Activated CD4-positive, alpha-beta T cell treated with anti-CD3 and anti-CD28 coated beads for 24 hours (primary cell): ENCODE measurements at places on chromosomes 3 and 15.

GRCh38 chr3:115676336-115676735 lies 53.0 kb downstream of the GAP43 start:
- no peak for DNase-seq

- no peak for DNase-seq
Measured at GRCh38 chr3:4398120-4398940, 68.7 kb downstream of the SUMF1 start.

DNA sequence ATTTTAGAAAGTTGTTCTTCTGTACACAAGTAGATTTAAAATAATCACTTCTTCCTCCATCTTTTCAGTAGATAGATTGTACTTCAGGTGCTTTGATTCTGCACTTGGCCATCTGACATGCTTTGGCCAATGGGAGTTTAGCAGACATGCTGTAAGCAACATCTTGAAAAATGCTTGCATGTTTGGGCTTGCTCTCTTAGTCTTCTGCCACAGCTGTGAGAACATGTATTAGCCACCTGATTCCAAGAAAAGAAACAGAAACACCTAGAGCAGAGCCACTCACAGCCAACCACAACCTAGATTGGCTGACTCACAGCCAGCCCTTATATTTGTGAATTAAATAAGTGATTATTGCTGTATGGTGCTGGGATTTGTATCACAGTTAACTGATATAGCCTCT lies 70.2 kb upstream of the GADL1 start:
- no peak for DNase-seq

GRCh38 chr3:119658994-119659393 lies 1.4 kb downstream of the POPDC2 start:
- DNase-seq: no peak

DNA sequence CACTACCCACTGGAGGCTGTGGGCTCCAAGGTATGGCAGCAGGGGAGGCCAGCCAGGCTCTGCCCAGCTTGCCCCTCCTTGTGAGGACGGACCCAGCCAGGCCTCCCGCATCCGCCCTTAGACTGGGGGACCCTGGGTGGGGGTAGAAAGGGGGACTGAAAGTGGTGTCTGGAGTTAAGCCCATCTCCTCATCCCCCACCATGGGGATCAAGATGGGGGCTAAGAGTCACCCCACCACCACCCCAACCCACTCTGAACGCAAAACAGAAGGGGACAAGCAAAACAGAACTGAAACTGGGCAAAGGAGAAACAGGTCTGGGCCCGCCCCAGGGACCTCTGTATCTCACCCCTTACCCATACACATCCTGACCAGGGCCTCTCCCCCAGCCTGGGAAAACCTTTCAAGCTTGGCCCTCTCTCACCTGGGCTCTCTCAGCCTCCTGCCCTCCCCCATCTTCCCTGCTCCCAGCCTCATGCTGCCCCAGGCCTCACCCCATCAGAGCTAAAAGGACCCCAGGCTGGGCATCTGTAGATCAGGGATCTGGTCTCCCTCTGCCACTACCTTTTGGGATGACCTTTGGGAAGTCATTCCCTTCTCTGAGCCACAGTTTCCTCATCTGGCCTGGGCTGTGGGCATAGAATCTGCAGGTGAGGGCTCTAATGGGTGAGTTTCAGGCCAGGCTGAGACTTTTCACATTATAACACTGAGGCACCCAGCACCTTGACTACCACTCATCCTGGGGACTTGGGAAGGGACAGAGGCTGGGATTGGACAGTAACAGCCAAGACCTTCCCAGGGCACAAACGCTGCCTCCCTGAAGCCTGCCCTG lies 30.0 kb upstream of the CYP11A1 start:
- DNase-seq: no peak

- no peak for DNase-seq
Measured at GRCh38 chr15:73051391-73051806, 864 bp upstream of the NEO1 start.

- DNase-seq: no peak
Measured at GRCh38 chr3:131608741-131609140, 106.0 kb upstream of the MRPL3 start.

DNA sequence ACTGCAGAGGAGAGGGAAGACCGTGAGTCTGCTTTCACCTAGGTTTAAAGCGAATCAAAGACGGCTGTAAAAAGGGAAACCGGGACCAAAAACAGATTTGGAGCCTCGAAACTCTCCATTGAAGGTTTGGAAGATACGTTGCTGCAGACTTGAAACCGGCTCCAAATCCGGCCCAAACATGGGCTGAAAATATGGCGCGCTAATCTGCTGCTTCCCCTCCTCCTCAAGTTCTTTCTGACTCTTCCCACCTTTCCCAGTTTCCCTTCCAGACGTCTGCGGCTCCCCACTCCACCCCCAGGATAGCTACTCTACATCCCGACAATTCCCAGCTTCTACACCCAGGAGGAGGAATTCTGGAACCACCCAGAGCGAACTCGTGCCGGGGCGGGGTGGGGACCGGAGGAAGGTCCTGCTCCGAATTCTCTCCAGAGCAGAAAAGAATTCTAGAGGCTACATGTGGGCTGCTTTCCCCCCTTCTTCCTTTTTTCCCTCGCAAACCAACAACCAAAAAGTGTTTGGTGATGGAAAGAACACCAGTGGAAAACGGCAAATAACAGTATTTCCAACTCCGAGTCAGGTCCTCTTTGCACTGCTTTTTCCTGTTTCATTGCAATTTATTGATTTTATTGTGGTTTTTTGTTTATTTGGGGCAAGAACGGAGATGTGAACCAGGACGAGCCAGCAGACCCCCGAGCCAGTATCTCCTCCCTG lies 8.5 kb downstream of the EOMES start:
- no peak for DNase-seq

GRCh38 chr15:99130765-99131440 lies 26.0 kb downstream of the SYNM start:
- no peak for DNase-seq

DNA sequence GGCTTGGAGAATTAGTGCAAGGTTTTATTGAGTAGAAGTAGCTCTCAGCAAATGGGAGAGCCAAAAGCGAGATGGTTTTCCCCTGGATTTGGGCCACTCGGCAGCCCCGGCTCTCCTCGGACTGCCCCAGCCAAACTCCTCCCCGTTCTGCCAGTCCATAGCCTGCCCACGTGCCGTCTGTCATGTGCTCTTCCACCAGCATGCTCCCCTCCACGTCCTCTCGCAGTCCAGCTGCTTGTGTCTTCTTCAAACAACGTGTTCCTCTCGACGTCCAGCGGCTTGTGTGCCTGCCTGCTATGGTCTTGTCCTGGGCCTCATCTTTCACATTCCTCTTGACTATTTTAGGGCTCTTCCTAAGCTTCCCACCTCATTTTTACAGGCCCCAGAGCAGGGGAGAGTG lies 16.7 kb upstream of the SECISBP2L start:
- DNase-seq: no peak

DNA sequence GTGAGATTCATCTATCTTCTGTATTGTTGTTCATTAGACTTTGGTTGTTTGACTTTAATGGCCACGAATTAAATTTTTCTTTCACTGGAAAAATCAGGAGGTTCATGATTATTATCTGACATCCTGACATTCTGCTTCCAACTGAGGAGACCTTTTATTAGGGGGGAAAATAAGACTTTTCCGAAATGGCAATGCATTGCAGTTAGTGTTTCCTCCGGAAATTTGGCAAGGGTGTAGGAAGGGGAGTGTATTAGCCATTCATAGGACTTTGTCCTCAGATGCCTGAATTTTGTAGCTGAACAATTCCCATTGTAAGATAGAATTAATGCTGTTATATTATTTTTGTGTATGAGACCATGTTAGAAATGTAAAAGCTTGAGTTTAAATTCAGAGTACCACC lies 450.6 kb upstream of the TGFBR2 start:
- no peak for DNase-seq

DNA sequence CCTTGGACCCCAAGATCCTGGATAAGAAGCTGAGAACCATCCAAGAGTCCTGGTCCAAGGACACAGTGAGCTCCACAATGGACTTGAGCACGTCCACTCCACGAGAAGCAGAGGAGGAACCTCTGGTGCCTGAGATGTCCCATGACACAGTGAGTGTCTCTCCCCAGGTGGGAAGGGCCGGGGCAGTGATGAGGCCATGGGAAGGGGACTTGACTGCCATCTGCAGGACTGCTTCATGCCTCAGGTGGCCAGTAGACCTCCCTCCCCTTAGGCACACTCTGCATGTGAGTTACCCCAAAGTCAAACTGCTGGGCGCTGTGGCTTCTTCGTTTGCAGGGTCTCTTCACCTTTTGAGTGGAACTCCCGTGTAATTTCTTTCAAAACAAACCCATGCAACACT lies 59.7 kb downstream of the CCDC33 start:
- DNase-seq: no peak

GRCh38 chr3:185205865-185206264 lies 48.0 kb downstream of the EHHADH start:
- DNase-seq: no peak

DNA sequence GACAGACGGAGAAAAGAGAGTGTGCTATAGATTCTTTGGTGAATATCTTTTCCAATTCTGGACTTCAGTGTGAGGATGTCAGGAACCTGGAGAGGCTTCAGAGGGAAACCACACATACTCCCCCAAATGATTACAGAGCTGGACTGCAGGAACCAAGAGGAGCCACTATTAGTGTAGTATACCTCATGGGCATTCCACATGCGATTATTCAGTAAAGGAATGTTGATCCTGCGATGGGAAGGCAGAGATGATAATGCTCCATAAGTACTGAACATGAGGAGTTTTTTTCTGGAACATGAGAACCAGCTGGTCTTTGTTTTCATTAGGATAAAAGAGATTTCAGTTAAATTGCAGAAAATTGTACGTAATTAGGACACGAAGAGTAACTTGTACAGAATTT lies 18.7 kb downstream of the STARD9 start:
- no peak for DNase-seq

DNA sequence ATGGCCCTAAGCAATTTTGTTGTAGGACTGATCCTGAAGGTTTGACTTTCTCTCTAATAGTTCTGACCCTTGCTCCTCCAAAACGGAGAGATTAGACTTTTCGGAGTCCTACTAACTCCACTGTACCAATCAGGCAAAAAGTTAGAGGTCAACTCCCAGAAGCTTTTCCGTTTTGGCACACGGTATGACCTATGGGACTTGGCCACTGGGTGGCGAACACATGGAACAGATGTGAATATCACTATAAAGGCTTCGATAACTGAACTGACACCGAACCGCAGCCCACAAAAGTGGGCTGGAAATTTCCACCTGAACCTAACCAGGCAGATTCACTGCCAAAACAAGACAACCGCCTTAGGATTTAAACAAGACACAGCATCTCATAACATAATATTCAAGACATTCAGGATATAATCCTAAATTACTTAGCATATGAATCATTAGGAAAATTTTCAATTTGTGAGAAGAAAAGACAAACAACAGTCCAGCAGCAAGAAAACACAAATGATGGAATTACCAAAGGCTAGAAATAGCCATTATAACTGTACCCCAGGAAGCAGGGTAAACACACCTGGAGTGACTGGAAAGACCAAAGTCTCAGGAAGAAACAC lies 12.2 kb upstream of the TM2D3 start:
- no peak for DNase-seq
